Nucleus accumbens (tissue), 56 donors: ENCODE measurements at places on chromosomes 5 and 9.

GRCh38 chr5:72569408-72569944 lies 62.3 kb upstream of the ZNF366 start:
- no peak for DNase-seq

DNA sequence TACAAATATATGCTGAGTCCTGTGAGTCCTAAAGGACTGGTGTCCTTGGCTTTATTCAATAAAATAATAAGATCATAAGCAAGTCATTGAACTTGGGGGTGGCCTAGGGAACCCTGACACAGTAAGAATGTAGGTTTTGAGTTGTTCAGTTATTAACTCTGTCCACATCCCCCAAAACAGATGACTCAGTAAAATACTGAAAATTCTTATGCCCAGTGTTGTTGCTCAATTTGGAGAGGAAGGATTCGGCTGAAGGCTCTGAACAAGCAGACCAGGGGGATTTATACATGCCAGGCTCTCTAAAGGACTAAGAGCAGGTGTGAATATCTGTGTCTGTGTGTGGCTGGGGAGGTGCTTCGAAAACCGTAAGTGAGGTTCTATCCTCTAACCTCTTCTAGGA lies 173.7 kb downstream of the RMI1 start:
- DNase-seq = no peak

DNA sequence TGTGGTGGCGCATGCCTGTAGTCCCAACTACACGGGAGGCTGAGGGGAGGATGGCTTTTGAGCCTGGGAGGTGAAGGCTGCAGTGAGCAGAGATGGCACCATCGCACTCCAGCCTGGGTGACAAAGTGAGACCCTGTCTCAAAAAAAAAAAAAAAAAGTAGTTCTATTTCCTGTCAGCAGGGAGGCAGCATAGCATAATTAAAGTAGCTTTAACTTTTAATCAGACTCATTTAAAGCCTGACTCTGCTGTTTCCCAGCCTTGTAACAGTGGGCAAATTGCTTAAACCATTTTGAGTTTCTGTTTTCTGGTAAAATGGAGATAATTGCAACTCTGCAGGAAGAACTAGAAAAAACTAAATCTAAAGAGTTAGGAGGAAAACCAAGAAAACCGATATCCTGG lies 31.2 kb downstream of the CNOT6 start:
- no peak for DNase-seq

DNA sequence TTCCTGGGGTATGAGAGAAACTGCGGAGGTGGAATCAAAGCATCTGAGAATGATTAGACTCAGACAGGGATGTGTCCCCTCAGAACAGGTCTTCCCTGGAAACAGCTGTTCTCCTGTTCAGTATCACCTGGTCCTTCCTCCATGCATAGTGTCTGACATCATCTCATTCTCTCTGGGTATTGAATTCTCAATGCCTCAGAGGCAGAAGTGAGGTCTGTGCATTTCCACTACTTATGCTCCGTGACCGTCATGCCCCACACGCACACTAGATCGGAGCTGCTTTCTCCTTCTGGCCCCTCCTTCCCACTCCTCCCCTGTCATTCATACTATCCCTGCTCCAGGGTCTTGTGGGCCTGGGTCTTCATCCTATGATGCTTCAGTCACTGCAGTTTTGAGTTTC lies 61.4 kb upstream of the DAB2IP start:
- no peak for DNase-seq

DNA sequence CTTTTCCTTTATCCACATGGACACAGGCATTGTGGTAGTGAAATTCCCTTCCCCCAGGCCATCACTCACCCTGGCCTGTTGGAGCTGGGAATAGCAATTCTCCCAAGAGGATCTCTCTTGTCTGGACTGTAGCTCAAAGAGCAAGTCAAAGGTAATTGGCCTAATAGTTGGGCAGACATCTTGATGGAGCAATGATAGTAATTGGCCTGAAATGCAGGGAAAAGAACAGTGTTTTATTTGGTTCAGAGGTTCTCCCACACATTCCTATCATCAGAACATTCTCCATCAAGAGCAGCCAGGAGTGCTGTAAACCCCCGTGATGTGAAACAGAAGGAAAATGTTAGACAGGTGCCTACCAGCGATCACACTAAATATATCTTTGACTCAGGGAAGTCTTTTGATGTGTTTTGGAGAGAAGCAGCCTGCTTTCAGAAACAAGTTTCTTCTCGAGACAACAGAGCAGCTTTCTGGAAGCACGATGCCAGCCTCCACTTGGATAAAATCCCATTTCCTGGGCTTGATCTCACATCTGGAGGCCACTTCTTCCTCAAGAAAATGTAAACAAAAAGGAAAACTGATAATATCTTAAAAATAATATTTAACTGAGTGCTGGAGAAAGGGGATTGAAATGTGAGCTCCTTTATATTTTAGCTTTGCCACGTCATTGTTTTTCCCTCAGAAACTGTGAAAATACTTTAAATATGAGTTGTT lies 198.1 kb upstream of the WWC1 start:
- no peak for DNase-seq

DNA sequence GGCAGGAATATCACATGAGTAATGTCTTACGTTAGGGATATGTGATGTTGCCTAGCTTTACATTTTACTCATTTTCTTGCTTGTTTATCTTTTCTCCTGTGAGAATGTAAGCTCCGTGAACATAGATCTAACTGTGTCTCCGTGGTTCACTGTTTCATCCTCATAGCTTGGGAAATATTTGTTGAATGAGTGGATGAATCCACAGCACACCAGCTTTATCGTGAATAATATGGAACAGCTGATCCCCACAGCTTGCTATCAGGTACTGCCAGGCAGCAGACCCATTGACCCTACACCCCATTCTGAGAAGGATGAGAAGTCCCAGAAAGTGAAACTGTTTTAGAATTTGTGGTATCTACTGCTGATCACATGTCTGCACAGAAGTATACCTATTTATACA lies 106.8 kb upstream of the FBN2 start:
- no peak for DNase-seq

DNA sequence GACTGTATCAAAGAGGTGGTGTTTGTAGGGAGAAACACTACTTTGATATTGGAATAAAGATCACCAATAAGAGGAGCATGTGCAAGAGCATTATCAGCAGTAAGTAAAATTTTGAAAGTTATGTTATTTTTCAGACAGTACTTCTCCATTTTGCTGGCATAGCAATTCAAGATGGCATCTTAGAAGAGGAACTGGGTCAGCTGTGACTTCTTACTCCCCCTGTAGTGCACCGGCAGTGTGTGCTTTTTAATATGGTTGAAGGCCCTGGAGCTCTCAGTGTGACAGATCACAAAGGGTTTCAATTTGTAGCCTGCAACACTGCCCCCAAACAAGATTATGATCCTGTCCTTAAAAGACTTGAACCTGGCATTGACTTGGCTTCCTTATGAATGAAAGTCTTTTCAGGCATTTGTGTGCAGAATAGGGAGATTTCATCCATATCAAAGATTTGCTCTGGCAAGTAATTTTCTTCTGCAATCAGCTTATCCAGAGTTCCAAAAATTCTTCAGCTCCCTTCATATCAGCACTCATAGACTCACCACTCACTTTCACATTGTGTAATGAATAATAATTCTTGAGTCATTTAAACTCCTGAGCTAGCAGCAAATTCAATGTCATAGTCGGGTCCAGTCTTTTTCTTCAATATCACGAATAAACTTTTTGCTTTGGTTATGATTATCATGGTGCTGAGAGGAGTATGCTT lies 105.7 kb upstream of the MAMDC2 start:
- no peak for DNase-seq

DNA sequence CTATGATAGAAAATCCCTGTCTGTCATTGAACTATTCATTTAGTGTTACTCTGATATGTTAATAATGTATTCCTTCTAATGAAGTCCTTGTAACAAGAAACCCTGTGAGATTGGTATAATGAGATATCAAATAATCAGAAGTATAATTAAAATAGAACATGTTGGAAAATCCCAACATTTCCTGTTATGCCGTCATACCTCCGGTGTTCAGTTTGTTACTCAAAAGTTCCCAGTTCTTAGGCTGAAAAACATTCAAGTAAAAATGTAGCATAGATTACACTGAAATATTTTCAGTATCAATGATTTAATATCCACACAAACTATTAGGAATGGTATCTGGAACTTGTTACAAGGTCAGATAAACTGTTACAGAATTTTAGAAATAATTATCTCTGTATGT lies 227.5 kb downstream of the GNA14 start:
- DNase-seq = no peak

GRCh38 chr9:131986576-131986975 lies 93.1 kb downstream of the MED27 start:
- DNase-seq = no peak

- no peak for DNase-seq
Observed at GRCh38 chr5:4100739-4101138, 505.1 kb downstream of the IRX1 start.

- no peak for DNase-seq
Observed at GRCh38 chr5:125913200-125913599, 510.0 kb upstream of the GRAMD2B start.

DNA sequence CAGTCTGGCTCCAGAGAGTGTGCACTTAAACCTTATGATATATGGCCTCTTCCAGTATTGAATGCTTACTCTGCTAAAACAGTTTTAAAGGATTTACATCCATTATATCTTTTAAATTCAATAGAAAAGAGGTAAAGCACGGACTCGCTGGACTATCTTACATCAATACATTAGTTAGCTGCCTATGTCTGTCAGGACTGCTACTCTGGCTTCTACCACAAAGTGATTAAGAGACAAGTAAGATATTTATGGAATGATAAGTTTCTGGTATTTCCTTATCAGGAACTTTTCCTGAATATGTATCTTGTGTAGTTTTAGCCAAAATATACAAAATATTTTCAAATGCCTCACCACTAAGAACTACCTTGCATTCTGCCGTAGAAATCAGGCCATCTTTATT lies 295.1 kb downstream of the ISL1 start:
- no peak for DNase-seq

- no peak for DNase-seq
Observed at GRCh38 chr9:126861707-126862103, 1.3 kb downstream of the ZBTB34 start.

DNA sequence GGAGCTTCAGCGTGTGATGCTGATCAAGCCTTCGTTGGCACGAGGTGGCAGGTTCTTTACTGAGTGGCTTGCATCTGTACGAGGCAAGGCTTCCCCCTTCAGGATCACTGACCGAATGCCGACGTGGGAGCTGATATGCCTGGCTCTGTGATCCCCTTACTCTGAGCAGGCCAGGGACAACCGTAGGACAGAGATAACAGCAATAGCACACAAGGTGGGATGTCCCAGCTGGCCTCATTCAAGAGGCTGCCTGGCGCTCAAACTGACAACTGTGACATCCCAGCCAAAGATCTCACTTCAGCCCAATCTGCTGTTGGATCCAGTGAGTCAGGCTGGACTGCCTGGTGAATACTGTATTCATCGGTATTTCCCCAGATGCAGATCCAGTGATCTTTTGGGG lies 199.4 kb upstream of the PANK3 start:
- no peak for DNase-seq

DNA sequence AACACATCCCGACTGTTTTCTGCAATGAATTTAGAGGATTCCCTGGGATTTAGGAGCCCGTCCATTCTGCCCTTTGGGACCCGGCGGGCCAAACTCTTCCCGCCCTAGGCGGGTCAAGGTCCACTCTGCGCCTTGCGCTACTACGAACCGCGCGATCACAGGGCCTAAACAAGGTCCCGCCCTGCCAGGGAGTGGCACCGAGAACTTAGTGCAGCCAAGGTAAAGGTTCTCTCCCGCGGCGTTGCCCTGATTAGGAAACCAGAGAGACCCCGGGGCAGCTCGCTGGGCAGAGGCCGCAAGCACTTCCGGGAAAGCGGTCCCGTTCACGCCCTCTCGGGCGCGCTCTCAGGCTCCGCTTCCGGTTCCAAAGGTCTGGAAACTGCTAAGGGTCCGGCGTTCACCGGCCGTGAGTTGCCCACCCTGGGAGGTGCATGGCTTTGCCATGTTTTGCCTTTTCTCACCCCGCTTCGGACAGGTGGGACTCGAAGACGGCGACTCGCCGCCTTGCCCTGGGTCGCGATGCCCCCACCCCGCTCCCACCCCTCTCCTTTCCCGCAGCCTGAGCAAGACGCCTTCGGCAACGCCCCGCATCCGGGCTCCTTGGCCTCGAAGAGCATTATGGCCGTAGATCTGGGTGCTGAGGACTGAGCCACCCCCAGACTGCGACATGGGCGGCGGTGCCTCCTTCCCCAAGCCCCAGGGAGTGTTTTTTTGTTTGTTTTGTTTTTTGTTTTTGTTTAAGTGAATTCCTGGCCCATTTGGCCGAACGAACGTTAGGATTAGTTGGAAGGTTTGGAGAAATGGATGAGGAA lies 23.4 kb downstream of the HNRNPK start:
- peak; percentile 67 for DNase-seq

- DNase-seq = no peak
Observed at GRCh38 chr5:168209997-168210396, 81.4 kb upstream of the WWC1 start.

GRCh38 chr5:43498581-43498980 lies 14.9 kb upstream of the TMEM267 start:
- DNase-seq = no peak
